Mesothelial cell of epicardium (in vitro differentiated cells): ENCODE measurements at places on chromosomes 11 and 22. TPM values are rescaled to one million over a fixed set of nuclear protein-coding genes. Genes with fewer than 3 reads are reported as not detected.

GRCh38 chr11:109644152-109644551, 222.2 kb downstream of the C11orf87 start:
- no peak for DNase-seq

- DNase-seq, result no peak
Observed at GRCh38 chr11:60771879-60772525, 13.1 kb upstream of the MS4A10 start.

GRCh38 chr11:20459865-20460264, 72.3 kb downstream of the PRMT3 start:
- no peak for DNase-seq

DNA sequence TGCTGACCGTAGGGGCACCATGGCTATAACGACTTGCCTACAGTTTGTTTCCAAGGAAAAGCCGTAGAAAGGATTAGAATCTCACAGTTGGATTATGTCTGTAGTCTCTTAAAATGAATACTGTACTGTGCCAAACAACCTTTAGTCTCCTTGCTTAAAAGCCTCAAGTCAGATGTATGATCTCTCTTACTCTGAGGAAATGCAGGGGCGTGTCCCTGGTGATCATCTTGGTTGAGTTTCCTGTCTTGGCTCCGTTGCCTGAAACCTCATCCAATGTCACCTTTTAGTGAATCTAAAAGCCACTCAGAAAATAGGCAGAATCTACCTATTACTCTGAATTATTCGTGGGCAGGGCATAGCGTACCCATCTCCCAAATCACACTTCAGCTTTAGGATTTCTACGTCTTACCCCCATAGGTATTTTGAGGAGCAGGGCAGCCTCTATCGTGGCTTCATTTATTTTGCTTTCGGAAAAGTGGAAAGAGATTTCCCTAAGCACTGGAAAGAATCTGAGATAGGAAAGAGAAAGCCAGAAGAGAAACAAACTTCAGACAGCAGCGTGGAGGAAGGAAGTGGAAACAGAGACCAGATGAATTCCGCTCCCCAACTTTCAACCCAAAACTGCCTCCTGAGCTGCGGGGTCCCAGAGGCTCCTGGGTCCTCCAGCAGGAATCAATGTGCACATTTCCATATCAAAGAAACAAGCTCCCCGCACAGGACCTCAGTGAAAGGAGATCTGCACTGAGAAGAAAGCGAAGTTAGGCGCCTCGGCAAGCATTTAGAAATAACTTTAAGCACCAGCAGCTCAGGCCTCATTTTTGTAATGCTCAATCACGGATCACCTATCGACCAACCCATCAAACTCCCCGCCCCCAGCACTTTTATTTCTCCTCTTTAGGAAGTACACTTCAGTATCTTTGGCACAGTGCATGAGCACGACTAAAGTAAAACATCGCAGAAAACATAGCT, 245.8 kb downstream of the ETS1 start:
- no peak for DNase-seq

- DNase-seq, result no peak
Observed at GRCh38 chr11:45056529-45056928, 89.9 kb upstream of the PRDM11 start.

DNA sequence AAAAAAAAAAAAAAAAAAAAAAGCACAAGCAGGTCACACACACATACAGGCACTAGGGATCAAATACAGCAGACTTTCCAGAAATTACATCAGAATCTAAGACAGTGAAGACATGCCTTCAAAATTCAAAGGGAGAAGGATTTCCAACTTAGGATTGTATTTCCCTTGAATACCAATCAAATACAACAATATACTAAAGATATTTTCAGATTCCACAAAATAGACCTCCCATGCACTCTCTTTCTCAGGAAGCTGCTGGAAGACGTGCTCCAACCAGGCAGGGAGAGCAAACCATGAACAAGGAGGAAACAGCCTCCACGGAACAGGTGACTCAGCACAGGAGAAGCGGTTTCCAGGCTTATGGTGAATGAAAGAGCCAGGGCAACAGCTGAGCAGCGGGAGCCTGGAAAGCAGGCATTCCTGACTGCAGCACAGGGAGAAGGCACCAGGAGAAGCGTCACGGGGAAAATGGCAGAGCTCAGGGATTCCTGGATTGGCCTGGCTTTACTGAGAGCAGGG, 32.0 kb downstream of the TMEM184B start:
- DNase-seq, result no peak

- DNase-seq, result no peak
Observed at GRCh38 chr22:50545522-50546325, at the start of gene KLHDC7B. Gene KLHDC7B, plus strand, starts transcription at chr22:50545899. Its CDS starts 345 bp downstream, at chr22:50546244.

DNA sequence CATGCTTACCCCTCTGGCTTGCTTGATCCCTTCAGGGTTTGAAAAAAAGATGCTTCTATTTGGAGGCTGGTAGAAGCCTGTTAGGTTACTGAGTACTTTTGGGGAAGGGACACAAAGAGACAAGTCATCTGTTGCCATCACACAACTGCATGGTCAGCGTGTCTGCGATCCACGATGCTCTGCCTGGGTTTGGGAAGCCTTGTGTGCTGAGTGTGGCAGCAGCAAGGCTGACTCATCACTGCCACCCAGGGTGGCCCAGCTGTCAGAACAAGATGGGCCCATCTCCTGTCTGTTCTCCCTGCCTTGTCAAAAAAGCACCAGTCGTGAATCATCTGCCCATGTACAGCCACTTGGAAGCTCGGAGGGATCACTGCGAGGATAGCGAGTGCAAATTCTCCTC, 26.2 kb downstream of the UBASH3B start:
- DNase-seq, result no peak

DNA sequence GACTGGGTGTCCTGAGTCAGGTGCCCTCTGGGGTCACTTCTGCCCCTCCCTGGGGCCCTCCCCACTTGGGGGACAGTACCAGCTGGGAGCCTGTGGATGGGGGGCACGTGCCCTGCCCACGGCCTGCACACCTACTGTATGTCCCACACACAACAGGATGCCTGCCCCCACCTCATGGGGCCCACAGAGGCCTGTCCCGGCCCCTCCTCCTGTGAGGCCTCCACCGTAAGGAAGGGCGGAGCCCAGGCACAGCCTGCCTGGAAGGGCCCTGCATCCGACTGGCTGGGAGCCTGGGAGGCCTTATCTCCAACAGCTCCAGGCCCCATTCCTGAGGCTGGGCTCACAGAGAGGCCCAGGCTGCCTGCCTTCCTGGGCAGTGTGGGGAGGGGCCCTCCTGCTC, 47.8 kb downstream of the BRSK2 start:
- peak; percentile 62 for DNase-seq

GRCh38 chr22:41368543-41369423, 13.0 kb upstream of the TEF start:
- no peak for DNase-seq

GRCh38 chr22:44147821-44148574, 32.7 kb upstream of the PARVG start:
- peak; percentile 48 for DNase-seq

DNA sequence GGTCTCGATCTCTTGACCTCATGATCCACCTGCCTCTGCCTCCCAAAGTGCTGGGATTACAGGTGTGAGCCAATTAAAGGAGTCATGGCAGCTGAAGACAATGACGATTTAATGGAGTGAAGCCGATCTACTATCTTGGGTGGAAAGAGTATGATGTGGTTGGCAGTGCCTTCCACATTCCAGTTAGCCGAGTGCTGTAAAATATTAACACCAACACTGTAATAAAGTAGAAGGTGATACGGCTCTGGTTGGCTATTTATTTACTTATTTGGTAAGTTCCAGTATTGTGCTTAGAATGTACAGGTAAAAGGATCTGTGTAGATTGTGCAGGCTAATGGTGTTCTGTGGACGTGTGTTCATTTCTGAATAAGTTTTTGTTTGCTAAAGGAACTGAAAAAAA, 149.6 kb upstream of the MTMR2 start:
- DNase-seq, result no peak

DNA sequence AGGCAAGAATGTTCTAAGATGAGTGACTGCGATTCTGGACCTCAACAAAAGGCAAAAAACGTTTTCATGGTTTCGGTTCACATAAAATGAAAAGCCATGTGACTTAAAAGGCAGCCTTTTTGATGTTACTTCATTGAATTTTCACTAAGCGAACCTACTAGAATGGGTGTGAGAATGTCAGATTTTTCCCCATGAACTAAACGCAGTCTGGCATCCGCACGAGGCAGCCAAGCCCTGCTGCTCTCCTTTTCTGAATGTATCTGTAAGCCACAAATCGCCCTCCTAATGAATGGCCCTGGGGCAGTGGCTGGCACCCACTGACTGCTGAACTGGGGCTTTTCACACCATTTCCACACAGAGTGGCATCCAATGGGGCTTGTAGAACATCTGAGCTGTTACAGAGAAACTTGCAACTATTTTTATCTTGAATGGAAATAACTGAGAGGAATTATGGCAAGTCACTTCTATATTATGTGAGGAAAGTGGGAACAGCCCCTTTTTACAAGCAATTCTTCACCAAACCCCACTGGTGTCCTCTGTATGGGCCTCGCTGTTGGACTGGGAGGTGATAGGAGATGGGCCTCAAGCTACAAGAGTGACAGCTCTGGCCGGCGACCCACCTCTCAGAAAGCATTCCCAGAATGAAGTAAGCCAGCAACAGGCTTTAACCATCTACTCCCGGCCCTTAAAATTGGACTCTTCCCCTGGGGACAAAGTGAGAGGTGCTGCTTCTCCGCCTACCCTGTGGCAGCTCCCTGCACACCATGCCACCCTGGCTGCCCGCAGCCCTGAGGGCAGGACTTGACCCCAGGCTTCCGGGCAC, 29.4 kb downstream of the PPP2R1B start:
- no peak for DNase-seq

DNA sequence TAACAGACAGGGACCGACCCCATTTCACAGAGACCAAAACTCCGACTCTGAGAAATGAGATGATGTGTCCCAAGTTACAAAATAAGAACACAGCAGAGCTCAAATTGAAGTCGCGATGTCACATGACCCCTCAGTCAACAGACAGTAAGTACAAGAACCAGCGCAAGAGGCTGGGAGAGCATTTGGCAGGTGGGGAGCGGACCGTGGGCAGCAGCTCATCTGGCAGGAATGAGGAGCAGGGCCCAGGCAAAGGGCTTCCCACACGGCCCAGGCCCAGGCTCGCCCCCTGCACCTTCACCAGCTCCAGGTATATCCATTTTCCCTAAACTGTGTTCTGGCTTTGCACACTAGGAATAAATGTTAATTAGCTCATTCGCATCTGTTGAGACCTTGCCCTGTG, 34.3 kb downstream of the SCUBE1 start:
- DNase-seq, result no peak

Gene DHCR7
- 94.8 to 110 TPM (median 98.2 TPM) in 3 replicates for total RNA-seq

Gene HEPN1
- not detected in 3 replicates for total RNA-seq

Gene PSMC3
- 88.9 to 97.2 TPM (median 91.7 TPM) in 3 replicates for total RNA-seq
